ENCODE measurements at places on chromosomes 2 and 18.

DNA sequence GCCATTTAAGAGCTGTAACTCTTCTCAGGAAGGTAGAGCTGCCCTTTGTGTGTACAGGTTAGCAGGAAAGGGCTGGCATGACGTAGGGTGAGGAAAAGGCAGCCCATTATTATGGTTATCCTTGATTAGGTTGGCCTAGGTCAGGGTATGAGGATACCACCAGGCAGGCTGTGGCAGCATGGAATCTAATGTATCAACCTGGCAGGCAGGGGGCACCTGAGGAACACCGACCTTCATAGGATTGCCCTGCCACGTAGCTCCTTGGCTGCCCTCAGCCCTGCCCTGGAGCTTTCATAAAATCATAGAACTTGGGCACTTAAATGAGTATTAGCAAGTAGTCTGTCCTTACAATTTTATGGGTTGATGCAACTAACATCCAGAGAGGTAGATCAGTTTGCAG is 261.6 kb downstream of the LTBP1 start:
- DNase-seq = no peak

DNA sequence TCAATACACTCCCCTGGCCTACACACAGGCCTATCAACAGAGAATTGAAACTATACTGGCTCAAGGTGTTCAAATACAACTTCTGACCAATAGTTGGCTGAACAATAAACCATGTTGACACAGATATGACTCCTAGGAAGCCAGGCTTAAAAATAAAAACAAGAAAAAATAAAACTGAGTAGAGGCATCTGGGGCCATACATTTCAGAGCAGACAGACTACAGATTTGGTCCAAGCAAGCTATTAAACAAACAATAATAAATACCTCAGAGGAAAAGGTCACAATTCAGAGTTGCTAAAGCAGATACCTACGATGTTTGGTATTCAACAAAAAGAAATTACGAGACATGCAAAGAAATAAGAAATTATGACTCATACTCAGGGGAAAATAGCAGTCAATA is 132.8 kb upstream of the ACVR2A start:
- DNase-seq = no peak

GRCh38 chr2:112012556-112012955 is 42.5 kb upstream of the TMEM87B start:
- no peak for DNase-seq

GRCh38 chr2:195535911-195536522 is 121.0 kb upstream of the SLC39A10 start:
- DNase-seq = no peak

DNA sequence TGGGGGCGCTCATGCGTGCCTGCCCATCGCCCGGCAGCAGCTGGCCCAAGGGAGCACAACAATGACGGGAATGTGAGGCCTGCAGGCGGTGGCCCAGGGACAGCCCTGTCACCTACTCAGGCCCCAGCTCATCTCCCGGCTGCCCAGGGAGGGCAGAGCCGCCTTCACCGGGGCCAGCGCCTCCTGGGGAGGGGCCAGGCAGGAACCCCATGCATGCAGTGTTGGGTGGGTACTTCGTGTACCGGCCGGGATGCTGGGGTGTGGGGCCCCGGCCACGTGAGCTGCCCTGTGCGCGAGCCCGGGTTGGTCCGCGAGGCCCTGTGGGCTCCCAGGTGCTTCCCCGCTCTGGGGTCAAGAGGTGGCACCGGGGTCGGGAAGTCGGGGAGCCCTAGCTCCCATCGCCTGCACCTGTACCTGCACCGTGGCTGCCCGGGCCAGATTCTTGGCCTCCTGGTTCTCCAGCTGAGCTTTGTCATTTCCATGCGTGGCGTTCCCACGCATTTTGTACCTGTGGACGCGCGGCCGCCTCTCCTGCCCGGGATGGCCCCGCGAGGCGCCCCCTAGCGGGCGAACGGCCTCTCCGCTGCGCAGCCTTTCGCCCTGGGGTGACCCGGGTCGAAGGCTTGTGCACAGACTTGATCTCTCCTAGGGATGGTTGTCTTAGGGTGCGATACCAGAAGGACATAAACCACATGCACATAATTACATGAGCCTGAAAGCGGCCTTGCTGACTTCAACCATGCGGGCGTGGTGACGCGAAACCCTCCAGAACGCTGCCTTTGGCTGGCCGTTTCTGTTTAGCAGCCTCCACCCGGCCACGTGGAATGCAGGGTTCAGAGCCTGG is 950 bp downstream of the KLHL30 start:
- DNase-seq = no peak

DNA sequence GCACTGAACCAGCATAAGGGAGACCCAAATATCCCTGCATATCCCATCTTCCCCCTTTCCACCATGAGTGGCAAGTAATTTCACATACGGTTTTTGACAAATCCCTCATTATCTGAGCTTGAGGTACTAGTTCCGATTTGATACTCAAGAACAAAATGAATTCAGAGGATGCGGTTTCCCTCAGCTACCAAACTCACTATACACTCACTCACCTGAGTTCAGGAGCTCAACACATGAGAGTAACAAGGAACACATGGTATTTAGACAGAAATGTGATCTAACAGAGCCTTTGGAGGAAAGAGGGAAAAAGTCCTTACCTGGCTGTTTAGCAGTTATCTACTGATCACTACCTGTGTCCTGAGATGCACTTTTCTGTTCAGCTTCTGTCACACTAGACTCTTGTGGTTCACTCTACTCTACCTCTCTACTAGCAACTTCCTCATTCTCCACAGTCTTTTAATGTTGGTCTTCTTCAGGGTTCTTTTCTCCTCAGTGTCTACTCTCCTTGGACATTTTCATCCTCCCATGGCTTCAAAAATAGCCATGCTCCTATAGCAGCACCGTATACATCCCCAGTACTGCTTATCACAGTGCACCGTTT is 25.1 kb downstream of the ASXL2 start:
- DNase-seq = no peak

DNA sequence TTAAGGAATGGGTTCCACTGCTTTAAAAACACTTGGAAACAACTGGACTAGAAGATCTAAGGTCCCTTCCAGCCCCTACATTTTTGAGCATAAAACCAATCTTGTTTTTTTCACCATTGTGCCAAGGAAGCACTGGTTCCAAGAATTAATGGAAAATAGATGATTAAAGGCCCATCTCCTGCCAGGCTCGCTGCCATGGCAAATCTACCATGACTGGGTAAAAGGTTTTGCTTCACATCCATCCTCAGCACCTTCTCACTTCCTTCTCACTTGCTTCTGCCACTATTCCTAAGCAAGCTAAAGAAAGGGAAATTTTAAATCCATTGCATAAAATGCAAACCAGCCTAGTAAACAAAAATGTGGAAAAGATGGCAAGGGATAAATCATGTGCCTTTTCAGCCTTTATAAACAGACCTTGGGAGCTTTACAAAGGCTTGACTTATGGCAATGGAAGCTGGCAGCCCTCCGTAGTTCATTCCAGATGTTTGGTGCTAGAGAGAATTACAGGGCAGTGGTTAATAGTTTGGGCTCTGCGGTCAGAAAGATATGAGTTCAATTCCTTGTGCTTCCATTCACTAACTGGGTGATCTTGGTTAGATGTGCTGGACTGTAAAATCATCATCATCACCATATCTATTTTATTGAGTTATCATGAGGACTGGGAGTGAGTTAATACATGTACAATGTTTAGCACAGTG is 27.0 kb upstream of the ST3GAL5 start:
- DNase-seq = no peak

Data from NCI-H2081 treated with DMSO at 0.1 percent for 48 hours (cell line).